ENCODE measurements at places on chromosomes 16 and 17. TPM values are rescaled to one million over a fixed set of nuclear protein-coding genes. Genes with fewer than 3 reads are reported as not detected.

BTBD17 gene
- total RNA-seq: 0.17 TPM

C17orf78 gene
- total RNA-seq: not detected

RNF222 gene
- not detected for total RNA-seq

IFT20 gene
- total RNA-seq: 41.3 TPM

ANKFN1 gene
- total RNA-seq: not detected

TMEM204 gene
- total RNA-seq: 75.0 TPM

All from esophagus muscularis mucosa (tissue), 4 donors.